ENCODE measurements at places on chromosomes 7 and 10.

- DNase-seq: no peak
Observed at GRCh38 chr10:9508606-9509005, 1454.1 kb downstream of the GATA3 start.

- no peak for DNase-seq
Observed at GRCh38 chr7:65338346-65338745, 35.3 kb upstream of the ZNF92 start.

DNA sequence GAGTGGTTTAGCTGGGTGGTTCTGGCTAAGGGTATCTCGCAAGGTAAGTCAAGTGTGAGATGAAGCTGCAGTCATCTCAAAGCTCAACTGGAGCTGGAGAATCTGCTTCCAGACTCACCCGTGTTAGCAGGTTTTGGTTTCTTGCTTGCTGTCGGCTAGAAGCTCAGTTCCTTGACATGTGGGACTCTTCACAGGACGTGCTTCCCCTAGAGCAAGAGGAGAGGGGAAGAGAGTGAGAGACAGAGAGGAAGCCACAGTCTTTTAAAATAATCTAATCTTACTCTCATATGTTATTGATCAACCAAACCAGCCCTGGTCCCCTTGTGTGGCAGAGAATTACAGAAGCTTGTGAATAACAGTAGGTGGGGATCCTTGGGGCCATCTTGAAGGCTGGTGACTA is 199.5 kb downstream of the REEP3 start:
- no peak for DNase-seq

GRCh38 chr7:139708541-139708940 is 69.3 kb downstream of the HIPK2 start:
- peak; percentile 89 for DNase-seq

DNA sequence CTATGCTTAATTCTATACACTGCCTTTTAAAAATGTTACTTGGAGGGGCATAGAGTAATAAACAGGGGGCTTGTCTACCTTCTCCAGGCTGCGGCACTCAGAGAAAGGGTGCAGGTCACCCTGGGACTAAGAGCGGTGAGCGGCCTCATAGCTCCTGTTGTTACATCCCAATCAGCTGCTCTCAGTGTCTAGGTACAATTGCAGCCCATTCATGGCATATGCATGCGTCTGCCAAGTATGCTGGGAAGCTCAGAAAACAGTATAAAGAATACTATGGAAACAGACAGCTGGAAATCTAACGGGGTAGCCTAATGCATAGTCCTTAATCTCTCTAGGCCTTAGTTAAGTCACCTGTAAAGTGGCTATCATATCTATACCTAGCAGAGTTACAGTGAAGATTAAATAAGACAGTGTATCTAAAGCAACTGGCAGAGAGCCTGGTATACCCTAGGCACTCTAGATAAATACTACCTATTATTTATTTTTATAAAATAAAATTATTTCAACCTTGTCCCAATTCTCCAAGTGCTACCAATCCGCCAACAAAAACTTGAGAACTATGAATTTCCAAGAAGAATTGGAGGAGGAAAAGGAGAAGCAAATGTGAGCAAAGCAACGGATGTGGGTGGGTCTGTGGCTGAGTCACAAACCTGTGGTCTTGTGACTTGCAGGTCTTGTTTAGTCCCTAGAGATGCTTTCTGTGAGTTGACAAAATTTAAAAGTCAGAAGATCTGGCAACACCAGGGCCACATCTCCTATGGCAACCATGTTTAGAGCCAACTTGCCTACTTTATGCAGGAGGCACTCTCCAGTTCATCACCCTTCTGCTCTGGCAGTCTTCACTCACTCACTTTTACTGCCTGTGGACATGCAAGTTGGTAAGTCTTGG is 183.0 kb downstream of the RAPGEF5 start:
- DNase-seq: no peak

GRCh38 chr10:112307358-112308124 is 24.3 kb downstream of the TECTB start:
- peak; percentile 12 for DNase-seq

- DNase-seq: no peak
Observed at GRCh38 chr7:7665031-7665430, 24.5 kb downstream of the UMAD1 start.

DNA sequence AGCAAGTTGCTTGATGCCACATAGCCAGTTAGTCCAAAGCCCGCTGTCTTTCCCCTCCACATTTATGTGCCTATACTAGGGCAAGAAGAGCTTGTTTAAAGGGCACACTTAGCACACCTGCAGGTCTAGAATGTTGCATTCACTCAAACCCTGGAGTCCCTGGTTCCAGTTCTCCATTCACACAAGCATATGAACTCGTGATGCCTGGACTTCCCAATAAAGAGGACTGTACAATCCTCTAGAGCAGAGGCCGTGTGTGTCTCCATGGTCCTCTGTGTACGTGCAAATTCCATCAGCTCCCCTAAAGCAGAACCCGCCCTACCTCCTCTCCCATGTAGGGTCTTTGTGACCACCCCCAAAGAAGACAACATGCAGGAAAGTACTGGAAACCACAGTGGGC is 3.0 kb upstream of the SH3PXD2A start:
- DNase-seq: no peak

GRCh38 chr10:95467162-95467599 is 94.0 kb downstream of the SORBS1 start:
- DNase-seq: no peak

DNA sequence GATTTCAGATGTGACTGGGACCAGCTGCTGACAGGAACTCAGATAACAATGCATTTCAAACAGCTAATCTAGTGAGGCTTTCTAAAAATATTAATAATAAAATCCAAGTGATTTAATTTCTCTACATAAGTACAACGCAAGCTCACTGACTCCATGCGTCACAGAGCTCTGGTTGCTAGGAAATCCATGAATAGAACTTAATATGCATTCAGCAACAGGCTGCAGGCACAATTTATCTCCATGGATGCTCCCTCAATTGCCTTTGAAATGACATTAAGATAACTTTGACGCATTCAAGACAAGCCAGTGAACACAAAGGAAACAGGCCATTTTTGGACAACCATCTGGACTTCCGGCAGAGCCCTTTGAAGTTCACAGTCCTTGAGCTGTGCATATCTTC is 118.7 kb upstream of the COL1A2 start:
- DNase-seq: no peak

- no peak for DNase-seq
Observed at GRCh38 chr10:98433881-98434732, 12.6 kb downstream of the HPS1 start.

DNA sequence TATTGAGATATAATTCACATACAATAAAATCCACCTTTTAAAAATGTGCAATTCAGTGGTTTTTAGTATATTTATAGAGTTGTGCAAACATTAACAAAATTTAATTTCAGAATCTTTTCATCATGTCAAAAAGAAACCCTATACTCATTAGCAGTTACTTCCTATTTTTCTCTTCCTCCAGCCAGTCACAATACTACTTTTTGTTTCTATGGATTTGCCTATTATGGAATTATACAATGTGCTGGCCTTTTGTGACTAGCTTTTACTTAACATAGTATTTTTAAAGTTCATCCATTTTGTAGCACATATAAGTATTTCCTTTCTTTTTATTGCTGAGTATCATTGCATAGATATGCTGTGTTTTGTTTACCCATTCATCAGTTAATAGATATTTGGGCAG is 199.9 kb upstream of the IMMP2L start:
- no peak for DNase-seq

- DNase-seq: no peak
Observed at GRCh38 chr7:30710669-30711068, 28.4 kb upstream of the CRHR2 start.

DNA sequence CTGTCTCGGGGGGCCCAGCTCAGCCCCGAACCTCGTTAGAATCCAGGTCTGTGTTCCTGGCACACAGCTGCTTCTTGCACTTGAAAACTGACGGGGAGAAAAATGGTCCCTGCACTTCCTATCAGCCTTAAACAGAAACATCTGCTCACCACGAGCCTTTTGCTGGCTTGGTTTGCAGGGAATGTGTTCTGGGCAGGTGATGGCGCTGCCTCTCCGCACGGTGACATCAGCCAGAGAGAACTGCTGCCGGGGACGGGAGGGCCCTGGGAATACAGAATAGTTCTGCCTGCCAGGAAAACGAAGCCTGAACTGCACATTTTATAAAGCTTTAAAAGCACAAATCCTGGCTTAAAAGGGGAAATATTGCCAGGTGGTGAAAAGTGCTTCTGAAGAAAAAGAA is 622.5 kb downstream of the TYW1 start:
- DNase-seq: peak; percentile 94

DNA sequence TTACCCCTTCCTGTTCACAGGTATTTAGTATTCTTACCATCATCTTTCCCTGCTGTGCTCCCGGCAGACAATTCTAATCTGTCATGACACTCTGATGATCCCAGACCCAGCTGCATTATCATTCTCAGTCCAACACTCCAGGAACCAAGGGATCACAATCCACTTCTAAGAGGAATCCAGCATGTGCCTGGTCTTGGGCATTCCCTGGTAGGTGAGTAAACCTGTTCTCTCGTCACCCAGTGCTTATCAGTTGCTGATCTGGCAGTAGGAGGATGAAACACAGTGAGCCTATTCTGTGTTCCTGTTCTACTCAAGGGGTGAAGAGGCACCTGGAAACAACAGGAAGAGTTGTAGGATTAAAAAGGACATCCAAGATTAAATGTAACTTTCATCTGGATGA is 1.3 kb upstream of the DMBT1 start:
- no peak for DNase-seq

DNA sequence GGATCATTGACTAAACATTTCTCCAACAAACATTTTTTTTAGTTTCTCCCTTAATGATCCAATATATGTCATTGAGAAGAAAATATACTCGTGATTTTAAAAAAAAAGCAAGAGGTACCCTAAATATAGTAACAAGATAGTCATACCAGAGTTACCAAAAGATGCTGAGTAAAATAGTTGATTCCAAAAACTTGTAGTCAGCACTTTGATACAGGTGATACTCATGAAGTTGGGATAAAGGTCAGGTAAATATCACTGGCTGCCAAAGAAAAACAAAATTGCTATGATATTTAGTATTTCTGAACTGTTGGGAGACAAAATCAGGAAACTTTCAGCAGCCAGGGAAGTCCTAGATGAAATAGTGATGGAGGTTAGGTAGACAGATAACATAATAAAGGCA is 225.3 kb downstream of the DYNC1I1 start:
- DNase-seq: no peak

DNA sequence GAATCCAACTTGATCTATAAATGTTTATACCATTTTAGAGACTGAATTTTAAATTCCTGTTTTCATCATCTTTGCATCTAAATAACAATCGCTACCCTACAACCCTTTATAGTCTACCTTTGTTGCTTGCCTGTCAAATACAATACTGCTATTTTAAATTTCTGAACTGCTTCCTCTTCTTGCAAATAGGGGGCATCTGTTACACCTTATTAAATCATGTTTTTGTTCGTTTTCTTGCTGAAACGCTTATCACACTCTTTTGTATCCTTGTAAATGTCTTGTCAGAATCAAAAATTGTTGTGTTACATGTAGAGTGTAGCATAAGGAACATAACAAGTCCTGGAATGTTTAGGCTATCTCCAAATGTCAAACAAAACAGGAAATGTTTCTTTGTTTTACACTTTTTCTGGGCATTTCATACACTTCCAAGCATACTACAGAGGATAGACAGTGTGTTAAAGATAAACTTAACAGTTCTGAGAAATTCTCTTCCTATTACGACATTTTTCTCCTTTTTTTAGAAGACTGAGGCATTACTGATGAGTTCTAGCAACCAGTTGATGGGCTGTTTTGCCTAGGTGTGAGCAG is 281.3 kb downstream of the GPR158 start:
- DNase-seq: no peak

- DNase-seq: no peak
Observed at GRCh38 chr10:102066399-102067088, 1.4 kb downstream of the HPS6 start.

- no peak for DNase-seq
Observed at GRCh38 chr10:47116445-47116844, 183.6 kb upstream of the GDF10 start.

DNA sequence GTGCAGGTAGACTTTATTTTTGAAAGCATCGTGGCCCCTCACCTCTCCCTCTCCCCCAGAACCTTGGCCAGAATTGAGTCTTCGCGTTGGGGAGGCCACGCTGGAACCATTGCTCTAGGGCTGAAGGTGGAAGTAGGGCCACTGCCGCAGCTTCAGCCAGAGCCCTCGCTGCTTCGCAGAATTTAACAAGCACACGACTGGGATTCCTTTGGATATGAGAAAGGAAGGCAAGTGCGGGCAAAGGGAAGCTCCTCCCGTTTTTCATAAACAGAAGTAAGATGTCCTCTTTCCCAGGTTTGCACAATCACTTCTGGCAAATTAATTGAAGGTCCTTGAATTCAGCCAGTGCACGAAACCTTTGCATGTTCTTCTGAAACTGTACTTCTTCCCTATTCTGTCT is 168.1 kb downstream of the CCDC3 start:
- no peak for DNase-seq

- peak; percentile 24 for DNase-seq
Observed at GRCh38 chr7:140230516-140230860, 53.7 kb upstream of the KDM7A start.
